Regular cardiac myocyte (primary cell): ENCODE measurements at places on chromosomes 4 and X. TPM values are rescaled to one million over a fixed set of nuclear protein-coding genes. Genes with fewer than 3 reads are reported as not detected.

Gene ERCC6L
- total RNA-seq = 0.56 and 11.3 TPM in 2 replicates

Gene ADH7
- total RNA-seq = not detected in 2 replicates

Gene NAP1L2
- total RNA-seq = 2.3 and 2.8 TPM in 2 replicates

Gene IL21
- total RNA-seq = not detected in 2 replicates

Gene ZNF718
- 4.5 and 6.9 TPM in 2 replicates for total RNA-seq

Gene RNF212
- total RNA-seq = 0.77 and 1.7 TPM in 2 replicates

Gene HSFX3
- not detected in 2 replicates for total RNA-seq

Gene FSTL5
- total RNA-seq = not detected in 2 replicates

Gene UGT2B17
- total RNA-seq = not detected in 2 replicates

Gene CD40LG
- total RNA-seq = not detected in 2 replicates

Gene CDS1
- total RNA-seq = under 0.01 and 0.28 TPM in 2 replicates

Gene SPATA18
- 8.4 and 17.2 TPM in 2 replicates for total RNA-seq

Gene XKRX
- under 0.01 and 0.28 TPM in 2 replicates for total RNA-seq
